ENCODE measurements at places on chromosomes 13 and 19. TPM values are rescaled to one million over a fixed set of nuclear protein-coding genes. Genes with fewer than 3 reads are reported as not detected.

HSD11B1L gene
- 6.2 TPM for total RNA-seq

AMH gene
- total RNA-seq, result 7.2 TPM

OR7C1 gene
- total RNA-seq, result not detected

FKBP8 gene
- 135 TPM for total RNA-seq

TUBB4A gene
- total RNA-seq, result 0.60 TPM

- no peak for DNase-seq
Measured at GRCh38 chr19:14379294-14380065, 1.8 kb upstream of the ADGRE5 start.

DNA sequence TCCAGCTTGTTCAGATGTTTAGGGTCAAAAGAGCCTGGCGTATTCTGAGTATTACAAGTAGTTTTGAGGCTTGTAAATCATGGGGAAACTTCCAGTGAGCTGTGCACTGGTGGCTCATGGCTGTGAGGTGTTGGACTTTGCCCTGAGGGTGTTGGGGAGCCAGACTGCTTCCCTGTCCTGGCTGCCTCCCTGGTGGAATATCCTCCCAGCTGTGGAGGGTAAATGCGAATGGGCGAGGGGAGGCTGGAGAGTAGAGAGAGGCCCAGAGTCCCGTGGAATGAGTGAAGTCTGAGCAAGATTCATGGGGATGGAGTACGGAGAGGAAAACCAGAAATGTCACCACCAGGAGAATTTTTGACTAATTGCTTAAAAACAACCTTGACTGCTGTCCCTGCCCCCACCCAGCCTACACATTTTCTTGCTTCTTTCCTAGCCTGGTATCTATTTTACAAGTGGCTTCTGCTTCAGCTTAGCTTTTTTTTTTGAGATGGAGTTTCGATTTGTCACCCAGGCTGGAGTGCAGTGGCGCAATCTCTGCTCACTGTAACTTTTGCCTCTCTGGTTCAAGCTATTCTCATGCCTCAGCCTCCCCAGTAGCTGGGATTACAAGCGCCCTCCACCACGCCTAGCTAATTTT lies 3.7 kb downstream of the SNRPA start:
- no peak for DNase-seq

- DNase-seq, result no peak
Measured at GRCh38 chr19:50178320-50178719, 15.2 kb upstream of the IZUMO2 start.

- no peak for DNase-seq
Measured at GRCh38 chr13:39422845-39423565, 180.0 kb downstream of the LHFPL6 start.

- no peak for DNase-seq
Measured at GRCh38 chr13:40178130-40178529, 488.3 kb downstream of the FOXO1 start.

- peak; percentile 21 for DNase-seq
Measured at GRCh38 chr19:6064336-6065073, 45.8 kb downstream of the RFX2 start.

GRCh38 chr13:48457578-48458242 lies 44.8 kb upstream of the LPAR6 start:
- no peak for DNase-seq

DNA sequence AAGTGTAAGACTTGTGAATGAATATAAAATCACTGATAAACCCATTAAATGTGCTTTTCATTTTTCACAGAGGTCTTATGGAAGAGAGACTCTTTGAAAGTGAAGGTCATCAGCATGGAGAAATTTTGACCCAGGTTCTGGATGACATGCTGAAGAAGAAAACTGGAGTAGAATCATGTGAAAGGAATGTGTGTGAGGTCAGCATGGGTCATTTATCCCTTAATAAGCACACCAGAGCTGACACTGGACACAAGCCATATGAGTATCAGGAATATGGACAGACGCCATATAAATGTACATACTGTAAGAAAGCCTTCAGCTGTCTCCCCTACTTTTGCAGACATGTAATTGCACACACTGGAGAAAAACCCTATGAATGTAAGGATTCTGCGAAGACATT lies 29.0 kb downstream of the ZNF20 start:
- no peak for DNase-seq

- DNase-seq, result no peak
Measured at GRCh38 chr19:8017808-8018207, 12.4 kb upstream of the ELAVL1 start.

DNA sequence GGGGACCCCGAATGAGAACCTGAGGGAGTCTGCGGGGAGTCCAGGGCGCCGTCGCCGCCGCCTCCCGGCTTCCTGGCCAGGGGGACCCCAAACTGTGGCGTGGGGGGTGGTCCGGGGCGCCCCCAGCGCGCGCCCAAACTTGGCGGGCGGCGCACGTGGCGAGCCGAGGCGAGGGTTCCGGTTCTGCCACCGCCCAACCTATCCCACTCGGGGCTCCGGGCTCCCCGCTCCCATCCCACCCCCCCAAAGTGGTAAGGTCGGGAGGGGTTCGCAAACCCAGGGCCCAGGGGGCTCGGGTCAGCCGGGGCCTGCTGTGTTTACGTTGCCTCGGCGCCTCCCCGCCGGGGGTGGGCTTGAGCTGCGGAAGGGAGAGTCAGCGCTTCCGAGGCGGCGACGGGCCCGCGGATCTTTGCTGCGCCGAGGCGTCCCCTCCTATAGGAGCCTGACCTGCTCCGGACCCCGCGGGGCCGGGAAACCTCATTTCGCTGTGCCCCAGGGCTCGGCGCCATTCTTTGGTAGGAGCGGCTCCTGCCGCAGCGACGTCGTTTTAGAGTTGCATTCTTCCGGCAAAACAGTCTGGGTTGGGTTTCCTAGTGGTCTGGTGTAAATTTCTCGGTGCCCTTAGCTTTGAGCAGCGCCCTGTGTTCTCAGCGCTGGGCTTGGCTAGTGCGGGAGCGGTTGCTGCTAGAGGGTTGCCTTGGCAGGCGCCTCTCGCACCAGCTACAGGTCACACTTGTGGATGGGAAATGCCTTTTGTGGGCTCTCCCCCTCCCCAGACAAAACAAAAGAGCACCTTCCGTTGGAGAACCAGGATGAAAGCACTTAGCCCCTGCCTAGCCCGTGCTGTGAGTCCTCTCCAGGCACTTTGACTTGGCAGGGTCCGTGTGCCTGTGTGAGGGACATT lies 1.2 kb downstream of the DAZAP1 start:
- no peak for DNase-seq

GRCh38 chr19:7007859-7008258 lies 13.4 kb downstream of the MBD3L2B start:
- DNase-seq, result no peak

GRCh38 chr19:22335716-22336115 lies 49.5 kb downstream of the ZNF729 start:
- DNase-seq, result no peak

GRCh38 chr13:59318320-59318930 lies 845.3 kb downstream of the DIAPH3 start:
- DNase-seq, result peak; percentile 52

DNA sequence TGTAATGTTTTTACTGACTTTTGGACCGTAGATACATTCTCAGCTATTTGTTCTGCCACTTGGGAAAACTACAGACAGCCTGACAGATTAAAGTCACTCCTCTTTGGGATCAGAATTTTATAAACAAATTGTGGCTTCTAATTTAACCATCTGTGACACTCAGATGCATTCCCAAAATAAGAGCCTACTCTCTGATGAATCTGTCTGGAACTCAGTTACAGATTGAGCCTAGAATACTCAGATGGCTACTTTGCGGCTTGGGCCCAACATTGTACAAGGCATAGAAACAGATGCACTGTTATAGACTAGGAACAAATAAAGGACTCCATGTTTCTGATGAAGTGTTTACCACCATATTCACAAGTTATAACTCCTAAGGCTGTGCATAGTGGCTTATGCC lies 291.0 kb upstream of the SLITRK6 start:
- no peak for DNase-seq

GRCh38 chr13:71860547-71861138 lies 6.4 kb downstream of the DACH1 start:
- DNase-seq, result no peak

GRCh38 chr13:102322211-102322610 lies 79.6 kb downstream of the FGF14 start:
- DNase-seq, result no peak

- DNase-seq, result no peak
Measured at GRCh38 chr13:33275916-33276315, 9.6 kb downstream of the STARD13 start.

GRCh38 chr13:58085274-58085673 lies 453.7 kb downstream of the PCDH17 start:
- DNase-seq, result no peak

- DNase-seq, result no peak
Measured at GRCh38 chr13:30034458-30034795, 184.0 kb upstream of the UBL3 start.

DNA sequence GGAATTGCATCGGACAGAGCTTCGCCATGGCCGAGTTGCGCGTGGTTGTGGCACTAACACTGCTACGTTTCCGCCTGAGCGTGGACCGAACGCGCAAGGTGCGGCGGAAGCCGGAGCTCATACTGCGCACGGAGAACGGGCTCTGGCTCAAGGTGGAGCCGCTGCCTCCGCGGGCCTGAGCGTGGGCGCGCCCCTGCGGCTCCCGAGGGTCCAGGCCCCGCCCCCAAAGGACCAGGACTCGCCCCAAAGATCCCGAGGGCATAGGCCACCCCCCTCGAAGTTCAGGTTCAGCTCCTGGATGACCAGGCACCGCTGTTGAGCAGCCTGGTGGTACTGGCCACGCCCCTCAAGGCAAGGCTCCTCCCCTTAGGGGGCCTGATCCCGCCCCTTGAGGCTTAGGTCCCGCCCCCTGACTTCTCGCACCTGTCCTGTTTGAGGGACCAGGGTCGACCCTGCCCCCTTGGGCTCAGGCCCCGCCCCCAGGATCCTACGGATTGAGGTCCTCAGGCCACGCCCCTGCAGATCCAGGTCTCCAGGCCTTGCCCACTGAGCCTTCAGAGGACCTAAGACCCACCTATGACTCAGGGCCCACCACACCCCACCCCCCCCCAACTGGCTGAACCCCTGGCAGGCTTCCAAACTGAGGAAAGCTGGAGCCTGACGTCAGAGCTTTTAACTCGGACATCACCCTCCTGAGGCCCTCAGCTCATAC lies 43.1 kb downstream of the CYP4F22 start:
- DNase-seq, result no peak

- DNase-seq, result no peak
Measured at GRCh38 chr13:26910754-26911465, 150.3 kb upstream of the GPR12 start.

All from HT1080 (cell line).